ENCODE measurements at places on chromosomes 13 and 19. TPM values are rescaled to one million over a fixed set of nuclear protein-coding genes. Genes with fewer than 3 reads are reported as not detected.

- DNase-seq, result peak; percentile 58
Measured at GRCh38 chr19:45766296-45766868, 2.7 kb downstream of the SIX5 start.

GRCh38 chr13:77409412-77409811 lies 82.5 kb upstream of the MYCBP2 start:
- DNase-seq, result no peak

- peak; percentile 48 for DNase-seq
Measured at GRCh38 chr13:29935309-29935981, 85.0 kb upstream of the UBL3 start.

OXGR1 gene
- 0.37 TPM for total RNA-seq

GRCh38 chr19:50994129-50994528 lies 7.3 kb downstream of the KLK8 start:
- DNase-seq, result no peak

- no peak for DNase-seq
Measured at GRCh38 chr19:1366296-1366695, 17.4 kb upstream of the NDUFS7 start.

ADGRE3 gene
- total RNA-seq, result not detected

BSG gene
- 269 TPM for total RNA-seq

DNA sequence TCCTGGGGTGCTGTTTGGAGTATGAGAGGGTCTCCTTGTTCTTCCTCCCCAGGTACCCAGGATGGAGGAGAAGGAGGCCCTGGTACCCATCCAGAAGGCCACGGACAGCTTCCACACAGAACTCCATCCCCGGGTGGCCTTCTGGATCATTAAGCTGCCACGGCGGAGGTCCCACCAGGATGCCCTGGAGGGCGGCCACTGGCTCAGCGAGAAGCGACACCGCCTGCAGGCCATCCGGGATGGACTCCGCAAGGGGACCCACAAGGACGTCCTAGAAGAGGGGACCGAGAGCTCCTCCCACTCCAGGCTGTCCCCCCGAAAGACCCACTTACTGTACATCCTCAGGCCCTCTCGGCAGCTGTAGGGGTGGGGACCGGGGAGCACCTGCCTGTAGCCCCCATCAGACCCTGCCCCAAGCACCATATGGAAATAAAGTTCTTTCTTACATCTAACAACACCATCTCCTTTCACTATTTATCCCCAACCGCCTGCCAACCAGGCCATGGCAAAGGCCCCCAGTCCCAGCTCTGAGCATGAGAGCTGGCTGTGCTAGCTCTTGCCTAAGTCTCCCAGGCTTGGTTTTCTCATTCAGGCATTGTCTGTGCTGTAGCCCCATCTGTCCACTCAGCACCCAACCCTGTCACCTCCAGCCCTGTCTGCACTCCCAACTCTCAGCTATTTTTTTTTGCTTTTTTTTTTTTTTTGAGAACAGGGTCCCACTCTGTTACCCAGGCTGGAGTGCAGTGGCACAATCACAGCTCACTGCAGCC lies 11.2 kb downstream of the DKKL1 start:
- DNase-seq, result no peak

FGF21 gene
- total RNA-seq, result not detected

ASF1B gene
- total RNA-seq, result 120 TPM

PBX4 gene
- total RNA-seq, result 26.8 TPM

DNA sequence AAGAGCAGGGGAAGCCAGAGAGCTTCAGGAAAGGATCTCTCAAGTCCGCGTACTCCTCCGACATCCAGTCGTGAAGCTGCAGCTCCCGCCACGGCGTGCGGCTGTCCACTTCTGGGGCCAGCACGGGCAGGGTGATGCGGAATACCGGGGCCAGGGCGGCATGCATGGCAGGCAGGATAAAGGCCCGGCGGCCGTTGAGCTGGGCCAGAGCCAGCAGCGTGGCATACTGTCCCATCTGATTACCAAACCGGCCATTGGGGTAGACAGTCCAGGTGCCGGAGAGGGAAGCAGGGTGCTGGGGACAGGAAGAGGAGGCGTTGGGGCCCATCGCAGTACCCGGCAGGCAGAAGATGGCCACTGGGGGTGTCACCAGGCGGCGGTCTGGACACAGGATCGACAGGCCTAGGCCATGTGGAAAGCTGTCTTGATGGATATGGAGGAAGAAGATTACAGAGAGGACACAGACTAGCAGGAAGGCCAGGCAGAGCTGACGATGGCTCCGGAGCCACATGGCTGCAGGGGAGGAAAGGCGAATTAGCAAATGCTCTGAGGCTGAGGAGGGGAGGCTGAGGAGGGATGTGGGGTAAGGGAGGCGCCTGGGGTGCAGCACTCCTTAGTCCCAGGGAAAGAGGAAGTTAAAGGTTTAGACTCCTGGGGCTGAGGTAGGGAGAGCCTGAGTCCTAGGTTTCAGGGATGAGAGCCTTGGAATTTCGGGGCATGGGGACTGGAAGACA lies 1.5 kb downstream of the FUT1 start:
- DNase-seq, result peak; percentile 58

WDR88 gene
- not detected for total RNA-seq

DNA sequence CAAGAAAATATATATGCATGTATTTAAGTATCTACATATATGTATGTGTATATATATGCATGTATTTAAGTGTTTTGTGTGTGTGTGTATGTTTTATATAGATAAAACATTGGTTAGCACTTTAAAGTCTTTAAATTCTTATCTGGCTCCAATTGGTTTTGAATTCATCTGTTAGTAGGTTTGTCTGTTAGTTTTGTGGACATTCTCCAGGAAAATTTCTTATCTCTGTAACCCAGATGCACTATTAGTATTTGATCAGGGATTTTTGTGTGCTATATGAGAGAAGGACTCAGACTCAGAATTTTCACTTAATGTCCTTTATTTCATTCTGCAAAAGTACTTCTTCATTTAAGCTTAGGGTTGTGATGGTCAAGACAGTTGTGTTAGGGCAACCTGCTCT lies 103.1 kb downstream of the ITGBL1 start:
- no peak for DNase-seq

DNA sequence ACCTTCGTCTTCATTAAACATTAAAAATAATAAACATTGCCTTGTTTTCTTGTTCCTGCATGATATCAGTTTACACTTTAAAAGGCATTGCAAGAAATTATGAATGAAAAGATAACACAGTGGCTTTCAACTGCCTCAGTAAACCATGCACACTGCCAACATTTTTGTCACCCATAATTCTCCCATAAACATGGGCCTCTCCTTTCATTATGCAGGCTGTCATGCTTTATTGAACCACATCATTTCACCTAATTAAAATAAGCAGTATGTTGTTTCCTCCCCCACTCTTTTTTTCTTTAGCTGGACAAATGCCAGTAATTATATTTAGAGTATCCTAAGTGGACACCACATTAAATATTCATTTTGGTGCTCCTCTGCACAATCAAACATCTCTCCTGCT lies 1566.5 kb upstream of the SLC10A2 start:
- DNase-seq, result no peak

- DNase-seq, result no peak
Measured at GRCh38 chr19:30235946-30236345, 136.2 kb upstream of the ZNF536 start.

DNA sequence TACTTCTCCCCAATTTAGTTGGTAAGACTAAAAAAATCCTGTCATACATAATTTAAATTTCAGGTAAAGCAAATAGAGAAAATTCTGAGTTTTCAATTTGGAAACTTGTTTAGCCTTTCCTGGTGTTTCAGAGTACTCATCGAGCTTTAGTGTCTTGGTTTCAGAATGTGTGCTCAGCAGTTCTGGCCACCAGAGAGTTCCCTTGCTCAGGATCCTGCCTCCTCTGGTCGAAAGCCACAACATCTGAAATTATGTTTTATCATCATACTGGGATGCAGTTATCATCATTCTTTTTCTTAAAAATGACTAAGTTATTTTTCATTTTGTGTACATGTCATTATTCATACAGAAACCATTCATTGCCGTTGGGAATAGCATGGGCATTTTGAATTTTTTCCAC lies 263.2 kb upstream of the SPRY2 start:
- peak; percentile 14 for DNase-seq

DNA sequence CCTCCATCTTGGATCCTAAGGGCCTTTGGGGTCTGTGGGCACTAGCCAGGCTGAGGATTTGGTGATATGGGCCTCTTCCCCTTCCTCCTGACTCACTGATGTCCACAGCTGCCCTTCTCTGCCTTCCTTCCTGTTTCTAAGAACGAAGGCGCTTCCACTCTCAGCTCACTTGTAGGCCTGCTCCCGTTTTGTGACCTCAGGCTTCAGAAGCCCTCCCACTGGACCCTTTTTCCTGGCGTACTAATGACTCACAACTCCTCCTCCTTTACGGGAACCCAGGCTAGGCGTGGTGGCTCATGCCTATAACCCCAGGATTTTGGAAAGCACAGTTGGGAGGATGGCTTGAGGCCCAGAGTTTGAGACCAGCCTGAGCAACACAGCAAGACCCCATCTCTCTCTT lies 55.6 kb downstream of the TMED1 start:
- DNase-seq, result no peak

- DNase-seq, result no peak
Measured at GRCh38 chr13:105058517-105058916, 1476.9 kb downstream of the EFNB2 start.

- DNase-seq, result no peak
Measured at GRCh38 chr13:35961461-35962220, 169.5 kb downstream of the DCLK1 start.

NDUFA13 gene
- total RNA-seq, result 71.4 TPM

CLEC17A gene
- total RNA-seq, result not detected

MISP3 gene
- total RNA-seq, result 2.0 TPM

Data from stomach (tissue), 19 donors.